Suprapubic skin (tissue), 4 donors: ENCODE measurements at places on chromosomes 1 and 21. TPM values are rescaled to one million over a fixed set of nuclear protein-coding genes. Genes with fewer than 3 reads are reported as not detected.

GRCh38 chr1:61186753-61187152 is 104.4 kb downstream of the NFIA start:
- H3K36me3 ChIP-seq = no peaks in the 10 kb centered on the region
- no peak for DNase-seq
- H3K4me3 ChIP-seq = no peak overlapping the region
- peak overlapping the region; percentile 21 for H3K27ac ChIP-seq
- H3K27me3 ChIP-seq = no peaks in the 10 kb centered on the region

DNA sequence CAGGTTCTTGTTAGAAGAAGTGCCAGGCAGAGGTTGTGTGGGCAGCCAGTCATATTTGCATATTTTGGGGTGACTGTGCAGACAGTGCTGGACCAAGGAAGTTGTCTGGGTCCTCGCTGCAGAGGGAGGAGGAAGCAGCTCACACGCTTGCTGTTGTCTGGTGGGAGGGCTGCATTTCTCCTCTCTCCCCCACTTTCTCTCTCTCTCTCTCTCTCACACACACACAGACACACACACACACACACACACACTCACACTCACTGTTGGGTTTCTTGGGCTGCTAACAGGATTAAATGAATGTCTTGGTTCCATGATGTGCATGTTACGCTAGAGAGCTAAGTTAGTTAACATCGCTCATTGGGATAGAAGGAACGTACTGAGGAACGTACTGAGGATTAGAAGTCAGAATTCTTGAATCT is 72.9 kb downstream of the AGPAT3 start:
- no peak overlapping the region for H3K4me3 ChIP-seq
- H3K4me1 ChIP-seq = peaks cover 20% of the 10 kb centered on the region
- H3K27ac ChIP-seq = no peak overlapping the region
- H3K27me3 ChIP-seq = no peaks in the 10 kb centered on the region

GRCh38 chr1:229440851-229441537 is 7.1 kb upstream of the ACTA1 start:
- peaks cover 7% of the 10 kb centered on the region for H3K27me3 ChIP-seq
- H3K36me3 ChIP-seq = peaks cover 58% of the 10 kb centered on the region
- no peak overlapping the region for H3K27ac ChIP-seq
- no peak overlapping the region for H3K4me3 ChIP-seq
- DNase-seq = no peak
- no peaks in the 10 kb centered on the region for H3K4me1 ChIP-seq

DNA sequence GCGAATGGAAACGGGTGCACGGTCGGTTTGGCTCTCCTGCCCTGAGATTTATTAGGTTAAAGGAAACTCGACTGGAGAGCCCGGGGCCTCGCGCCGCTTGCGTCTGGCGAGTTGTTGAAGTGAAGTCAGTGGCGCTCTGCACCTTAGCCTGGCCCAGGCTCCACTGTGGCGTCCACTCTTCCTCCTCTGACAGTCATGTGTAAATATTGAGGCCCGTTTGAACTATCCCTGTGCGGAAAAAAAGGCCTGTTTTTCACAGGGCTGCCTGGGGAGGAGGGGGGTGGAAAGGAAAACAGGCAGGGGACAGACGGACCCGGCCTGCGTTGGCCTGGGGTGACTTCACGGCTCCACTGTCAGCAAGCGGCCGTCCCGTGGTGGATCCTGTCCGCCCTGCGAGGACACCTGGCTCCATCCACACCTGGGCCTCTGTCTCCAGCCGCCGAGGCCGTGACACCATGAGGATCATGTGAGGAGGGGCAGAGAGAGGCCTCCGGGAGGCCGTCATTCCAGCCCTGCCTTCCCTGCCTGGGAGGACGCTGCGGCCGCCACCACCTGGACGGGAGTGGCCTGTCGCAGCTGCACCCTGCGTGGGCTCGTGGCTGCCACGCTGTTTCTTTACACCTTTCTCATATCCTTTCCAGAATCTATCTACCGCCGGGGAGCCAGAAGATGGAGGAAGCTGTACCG is 59.8 kb downstream of the FAAP20 start:
- H3K27me3 ChIP-seq = no peaks in the 10 kb centered on the region
- H3K4me3 ChIP-seq = no peak overlapping the region
- H3K4me1 ChIP-seq = peaks cover 36% of the 10 kb centered on the region
- peak; percentile 74 for DNase-seq

DNA sequence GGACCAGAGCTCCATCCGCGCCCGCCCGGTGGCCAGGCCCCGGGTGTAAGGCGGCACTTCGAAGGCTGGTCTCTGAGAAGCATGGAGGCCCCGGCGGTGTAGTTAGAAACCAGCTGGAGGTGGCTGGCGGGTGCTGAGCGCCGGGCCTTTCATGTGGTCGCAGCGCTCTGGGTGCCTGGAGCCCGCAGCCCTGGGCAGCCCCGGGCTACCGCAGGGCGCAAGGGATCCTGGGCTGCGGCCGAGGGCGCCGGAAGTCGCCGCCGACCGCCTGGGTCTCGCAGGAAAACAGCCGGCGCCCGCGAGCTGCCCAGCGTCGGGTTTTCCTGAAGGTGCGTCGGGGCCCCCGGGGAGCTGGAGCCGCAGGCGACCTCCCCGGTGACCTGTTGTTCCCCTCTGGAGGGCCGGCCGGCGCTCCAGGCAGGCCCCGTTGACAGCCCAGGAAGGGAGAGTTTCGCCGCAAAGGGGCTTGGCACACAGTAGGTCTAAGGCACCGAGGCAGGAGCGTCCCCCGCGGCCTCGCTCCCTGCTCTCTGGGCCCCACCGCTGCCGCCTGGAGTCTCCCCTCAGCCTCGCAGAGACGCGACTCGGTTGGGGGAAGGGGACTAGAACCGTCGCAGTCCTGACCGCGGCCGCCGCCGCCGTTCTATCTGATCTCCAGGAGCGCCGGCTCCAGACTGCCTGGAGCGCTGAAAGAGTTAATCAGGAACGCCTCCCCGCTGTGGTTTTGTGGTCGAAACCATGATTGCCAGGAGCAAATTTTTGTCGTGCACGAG is 2.7 kb downstream of the GRHL3 start:
- peak; percentile 77 for DNase-seq
- H3K4me3 ChIP-seq = peak overlapping the region; percentile 50
- H3K27ac ChIP-seq = peak overlapping the region; percentile 75
- peaks cover 49% of the 10 kb centered on the region for H3K4me1 ChIP-seq
- no peaks in the 10 kb centered on the region for H3K27me3 ChIP-seq

- no peaks in the 10 kb centered on the region for H3K36me3 ChIP-seq
- no peak overlapping the region for H3K4me3 ChIP-seq
- peaks cover 4% of the 10 kb centered on the region for H3K27me3 ChIP-seq
Observed at GRCh38 chr1:84899969-84900368, 7.0 kb upstream of the LPAR3 start.

The TMIGD3 gene
- total RNA-seq = not detected

The LRRC3 gene
- total RNA-seq = 4.3 TPM

The ALG14 gene
- total RNA-seq = 1.6 TPM

DNA sequence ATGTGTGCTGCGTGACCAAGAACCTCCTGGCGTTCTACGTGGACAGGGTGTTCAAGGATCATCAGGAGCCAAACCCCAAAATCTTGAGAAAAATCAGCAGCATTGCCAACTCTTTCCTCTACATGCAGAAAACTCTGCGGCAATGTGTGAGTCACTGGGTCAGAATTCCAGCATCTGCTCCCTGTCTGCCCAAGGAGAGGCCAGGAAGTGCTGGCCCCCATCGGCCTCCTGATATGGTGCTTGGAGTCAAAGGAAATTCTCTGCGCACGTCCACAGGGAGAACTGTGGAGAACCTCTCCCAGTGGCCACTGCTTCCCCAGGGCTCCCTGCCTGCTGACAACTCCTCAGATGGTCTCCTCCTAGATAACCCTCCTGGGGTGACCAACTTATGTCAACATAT is 25.6 kb upstream of the IL20 start:
- H3K27me3 ChIP-seq = peaks cover 12% of the 10 kb centered on the region
- no peaks in the 10 kb centered on the region for H3K36me3 ChIP-seq
- H3K27ac ChIP-seq = no peak overlapping the region
- peaks cover 4% of the 10 kb centered on the region for H3K4me1 ChIP-seq
- DNase-seq = no peak

The NPPA gene
- not detected for total RNA-seq

DNA sequence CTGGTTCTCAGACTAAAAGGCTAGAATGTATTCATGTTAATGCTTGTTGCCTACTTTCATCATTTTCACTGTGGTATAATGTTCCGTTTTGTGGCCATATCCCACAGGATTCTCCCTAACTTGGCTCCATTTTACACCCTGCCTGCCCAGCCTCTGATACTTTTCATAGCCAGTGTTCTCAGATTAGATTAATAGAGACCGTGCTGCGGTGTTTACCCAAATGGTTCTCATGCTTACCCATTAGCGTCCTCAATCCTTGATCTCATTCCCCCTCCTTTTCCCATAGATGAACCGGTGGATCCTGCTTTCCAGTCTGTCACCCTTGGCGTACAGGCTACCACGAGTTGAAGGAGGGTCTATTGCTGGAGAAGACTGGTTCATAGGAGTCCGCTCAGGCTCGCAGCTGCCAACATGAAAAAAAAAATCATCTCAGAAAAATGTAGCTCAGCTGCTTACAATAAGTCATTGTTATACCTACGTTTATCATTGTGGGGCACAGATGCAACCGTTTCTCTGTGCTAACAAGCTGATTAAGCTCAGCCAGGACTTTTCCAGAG is 78.7 kb downstream of the SETD4 start:
- H3K36me3 ChIP-seq = no peaks in the 10 kb centered on the region
- H3K27ac ChIP-seq = no peak overlapping the region
- DNase-seq = no peak
- no peaks in the 10 kb centered on the region for H3K4me1 ChIP-seq

- no peak for DNase-seq
- H3K36me3 ChIP-seq = no peaks in the 10 kb centered on the region
- H3K27ac ChIP-seq = no peak overlapping the region
- H3K27me3 ChIP-seq = no peaks in the 10 kb centered on the region
Observed at GRCh38 chr1:43913051-43913501, 20.5 kb upstream of the ARTN start.

DNA sequence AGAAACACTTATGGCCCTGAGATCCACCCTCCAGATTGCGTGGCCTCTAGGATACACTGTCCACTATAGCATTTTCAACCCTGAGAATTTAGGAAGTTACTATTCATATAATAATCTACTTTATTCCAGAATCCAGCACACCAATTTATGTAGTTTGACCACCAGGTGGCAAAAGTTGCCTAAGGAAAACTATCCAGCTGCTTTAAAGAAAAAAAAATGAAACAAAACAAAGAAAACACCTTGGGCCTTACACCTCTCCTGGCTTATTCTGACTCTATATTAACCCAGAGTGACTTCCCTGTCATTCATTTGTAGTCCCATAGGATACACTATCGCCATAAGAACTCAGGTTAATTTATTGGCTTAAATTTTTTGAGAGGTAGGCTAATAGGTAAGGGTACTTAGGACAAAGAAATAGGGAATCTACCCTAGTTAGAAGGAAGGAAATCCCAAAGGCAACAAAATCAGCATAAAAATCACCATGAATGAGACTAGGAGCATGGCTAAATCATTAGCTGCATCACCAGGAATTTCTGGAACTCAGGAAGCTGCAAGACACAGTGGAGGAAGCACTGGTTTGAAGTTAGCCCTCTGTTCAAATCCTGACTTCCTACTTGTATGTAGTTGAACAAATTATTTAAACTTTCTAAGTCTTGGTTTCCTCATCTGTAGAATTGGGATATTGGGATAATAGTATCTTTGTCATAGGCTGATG is 107.5 kb downstream of the SPAG17 start:
- no peaks in the 10 kb centered on the region for H3K36me3 ChIP-seq
- no peak overlapping the region for H3K4me3 ChIP-seq
- no peak overlapping the region for H3K27ac ChIP-seq
- no peak for DNase-seq
- no peaks in the 10 kb centered on the region for H3K27me3 ChIP-seq
- H3K4me1 ChIP-seq = no peaks in the 10 kb centered on the region
